Stimulated activated CD8-positive, alpha-beta memory T cell treated with anti-CD3 and anti-CD28 coated beads, Interleukin-4, amount 100 ng/mL, for 48 hours (primary cell): ENCODE measurements at places on chromosomes 2 and 18.

DNA sequence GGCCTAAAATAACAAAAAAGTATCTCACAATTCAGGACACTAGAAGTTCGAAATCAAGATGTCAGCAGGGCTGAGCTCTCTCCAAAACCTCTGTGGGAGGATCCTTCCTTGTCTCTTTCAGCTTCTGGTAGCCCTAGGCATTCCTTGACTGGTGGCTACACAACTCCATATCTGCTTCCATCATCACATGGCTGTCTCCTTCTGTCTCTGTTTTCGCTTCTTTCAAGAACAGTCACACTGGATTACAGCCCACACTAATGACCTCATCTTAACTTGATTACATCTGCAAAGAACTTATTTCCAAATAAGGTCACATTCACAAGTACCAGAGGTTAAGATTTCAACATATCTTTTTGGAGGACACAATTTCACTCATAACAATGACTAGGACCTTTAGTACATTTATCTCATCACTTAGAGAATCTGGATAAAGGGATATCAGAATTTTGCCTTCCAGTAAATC is 275.2 kb downstream of the IRS1 start:
- no peak for DNase-seq

DNA sequence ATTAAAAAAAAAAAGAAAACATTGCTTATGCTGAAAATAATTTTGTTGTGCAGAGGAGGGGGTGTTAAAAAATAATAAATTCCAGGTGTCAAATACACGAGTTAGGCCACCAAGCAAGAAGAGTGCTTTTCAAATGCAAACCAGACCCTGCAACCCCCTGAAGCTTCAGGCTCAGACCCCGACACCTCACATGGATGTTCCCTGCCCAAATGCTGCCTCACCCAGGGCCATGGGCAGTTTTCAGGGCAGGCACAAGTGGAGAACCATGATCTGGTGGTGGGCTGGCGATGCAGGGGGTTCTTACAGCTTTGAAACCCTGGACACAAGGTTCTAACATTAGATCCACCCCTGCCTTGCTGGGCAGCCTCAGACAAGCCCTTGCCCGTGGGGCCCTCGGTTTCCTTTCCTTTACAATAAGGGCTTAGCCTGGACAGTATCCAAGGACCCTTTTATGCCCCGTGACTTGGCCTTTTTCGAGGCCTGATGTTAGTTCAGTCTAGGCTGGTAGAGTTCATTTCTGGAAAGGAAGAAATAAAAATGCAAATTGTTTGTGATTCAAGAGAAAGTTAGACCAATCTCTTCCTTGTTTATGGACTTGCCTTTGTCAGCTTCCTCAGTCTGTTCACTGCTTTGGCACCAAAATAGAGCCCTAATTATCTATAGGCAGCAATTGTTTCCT is 168.7 kb downstream of the DDX1 start:
- DNase-seq = no peak

DNA sequence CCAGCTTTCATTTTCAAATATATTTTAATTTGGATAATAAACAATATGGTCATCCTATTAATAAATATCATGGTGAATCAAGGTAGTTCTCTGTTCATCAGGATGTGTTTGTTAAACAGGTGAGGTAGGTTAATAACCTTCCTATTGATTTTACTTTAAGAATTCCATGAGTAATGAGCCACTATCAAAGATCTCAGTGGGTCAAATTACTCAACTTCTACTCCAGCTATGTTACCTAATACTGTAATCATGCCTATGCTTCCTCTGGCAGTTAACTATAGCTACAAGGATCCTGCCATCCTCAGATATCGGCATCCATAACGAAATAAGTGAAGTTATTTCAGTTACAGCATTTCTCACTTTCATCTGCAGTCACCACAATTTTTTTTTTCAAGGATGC is 289.6 kb upstream of the SLC8A1 start:
- no peak for DNase-seq

- no peak for DNase-seq
Observed at GRCh38 chr2:120850551-120850950, 114.9 kb downstream of the GLI2 start.

- DNase-seq = peak; percentile 12
Observed at GRCh38 chr2:240467659-240468302, 32.3 kb downstream of the GPC1 start.

DNA sequence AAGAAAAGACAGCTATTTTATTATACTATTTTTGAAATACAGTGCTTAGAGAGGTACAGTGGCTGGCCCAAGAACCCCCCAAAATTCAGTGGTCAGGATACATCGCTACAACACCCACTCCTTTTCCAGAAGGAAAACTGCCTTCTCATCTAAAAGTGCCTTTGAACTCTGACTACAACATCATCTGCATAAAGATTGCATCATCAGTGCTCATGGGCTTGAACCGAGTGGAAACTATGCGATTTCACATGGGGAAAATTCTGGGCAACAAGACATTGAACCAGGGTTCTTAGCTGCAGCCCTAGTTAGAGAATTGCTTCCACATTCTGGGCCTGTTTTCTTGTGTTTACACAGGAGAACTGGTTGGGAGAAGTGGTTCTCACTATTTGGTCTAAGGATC is 294.6 kb upstream of the SLC14A2 start:
- no peak for DNase-seq
